ENCODE measurements at places on chromosomes 5 and 9.

DNA sequence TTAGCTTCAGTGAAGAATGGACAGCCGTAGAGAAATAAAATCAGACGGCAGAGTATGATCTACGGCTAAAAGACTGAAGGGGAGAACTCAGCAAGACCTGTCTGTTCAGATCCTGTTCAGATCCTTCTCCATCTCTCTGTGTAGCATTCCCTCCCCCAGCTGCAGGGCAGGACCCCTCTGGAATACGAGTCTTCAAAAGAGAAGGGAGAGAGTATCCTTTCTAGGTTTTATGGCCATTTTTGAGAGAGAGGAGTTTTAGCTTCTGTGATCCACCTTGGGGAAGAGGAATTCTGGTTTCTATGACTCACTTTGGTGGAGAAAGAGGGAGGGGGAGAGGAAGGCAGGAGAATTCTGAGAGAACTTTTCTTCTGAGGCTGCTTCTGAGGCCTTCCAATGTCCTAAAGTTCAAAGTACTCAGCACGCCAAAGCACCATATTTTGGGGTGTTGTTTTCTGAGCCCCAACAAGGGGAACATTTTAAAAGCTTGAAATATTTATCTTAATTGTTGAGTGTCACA, 194.4 kb upstream of the TLE4 start:
- no peak for DNase-seq

DNA sequence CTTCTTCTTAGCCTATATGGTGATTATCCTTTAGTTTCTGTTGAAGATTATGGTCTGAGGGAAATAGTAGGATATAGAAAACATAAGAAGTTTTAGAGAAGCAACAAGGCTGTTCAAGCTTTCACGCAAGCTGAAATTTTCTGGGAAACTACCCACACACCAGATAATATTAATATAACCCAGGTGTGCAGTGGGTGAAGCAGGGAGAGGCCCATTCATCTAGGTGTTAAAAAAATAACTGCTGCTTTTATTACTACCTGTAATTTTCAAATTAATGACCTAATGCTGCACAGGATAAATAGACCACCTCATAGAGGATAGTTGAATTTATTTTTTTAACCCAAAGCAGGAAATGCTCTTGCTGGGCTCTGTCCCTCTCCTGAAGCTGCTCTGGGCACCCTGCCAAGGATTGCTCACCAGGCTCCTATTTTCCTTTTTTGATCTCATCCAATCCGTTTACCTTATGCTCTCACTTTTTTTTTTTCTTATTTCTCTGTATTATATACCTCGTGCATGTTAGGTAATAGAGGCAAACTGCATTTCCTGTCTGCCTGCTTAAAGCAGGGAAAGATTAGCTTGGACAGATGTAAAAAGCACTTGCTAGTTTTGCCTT, 124.3 kb upstream of the SLC12A2 start:
- peak; percentile 76 for DNase-seq

DNA sequence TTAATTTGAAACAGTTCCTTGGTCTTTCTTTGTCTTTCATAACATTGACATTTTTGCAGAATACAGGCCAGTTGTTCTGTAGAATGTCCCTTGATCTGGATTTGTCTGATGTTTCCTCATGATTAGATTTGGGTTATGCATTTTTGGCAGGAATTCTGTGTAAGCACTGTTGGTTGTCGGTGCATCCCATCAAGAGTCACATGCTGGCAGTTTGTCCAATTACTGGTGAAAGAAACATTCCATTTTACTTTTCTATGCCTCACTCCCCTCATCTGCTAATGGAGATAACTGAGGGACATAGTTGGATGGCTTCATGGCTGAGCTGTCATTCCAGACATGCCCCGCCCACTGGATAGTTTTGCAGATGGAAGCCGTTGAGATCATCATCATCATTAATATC, 7.6 kb upstream of the ZNF618 start:
- DNase-seq = no peak

GRCh38 chr9:97560851-97561250, 59.4 kb downstream of the TMOD1 start:
- no peak for DNase-seq

DNA sequence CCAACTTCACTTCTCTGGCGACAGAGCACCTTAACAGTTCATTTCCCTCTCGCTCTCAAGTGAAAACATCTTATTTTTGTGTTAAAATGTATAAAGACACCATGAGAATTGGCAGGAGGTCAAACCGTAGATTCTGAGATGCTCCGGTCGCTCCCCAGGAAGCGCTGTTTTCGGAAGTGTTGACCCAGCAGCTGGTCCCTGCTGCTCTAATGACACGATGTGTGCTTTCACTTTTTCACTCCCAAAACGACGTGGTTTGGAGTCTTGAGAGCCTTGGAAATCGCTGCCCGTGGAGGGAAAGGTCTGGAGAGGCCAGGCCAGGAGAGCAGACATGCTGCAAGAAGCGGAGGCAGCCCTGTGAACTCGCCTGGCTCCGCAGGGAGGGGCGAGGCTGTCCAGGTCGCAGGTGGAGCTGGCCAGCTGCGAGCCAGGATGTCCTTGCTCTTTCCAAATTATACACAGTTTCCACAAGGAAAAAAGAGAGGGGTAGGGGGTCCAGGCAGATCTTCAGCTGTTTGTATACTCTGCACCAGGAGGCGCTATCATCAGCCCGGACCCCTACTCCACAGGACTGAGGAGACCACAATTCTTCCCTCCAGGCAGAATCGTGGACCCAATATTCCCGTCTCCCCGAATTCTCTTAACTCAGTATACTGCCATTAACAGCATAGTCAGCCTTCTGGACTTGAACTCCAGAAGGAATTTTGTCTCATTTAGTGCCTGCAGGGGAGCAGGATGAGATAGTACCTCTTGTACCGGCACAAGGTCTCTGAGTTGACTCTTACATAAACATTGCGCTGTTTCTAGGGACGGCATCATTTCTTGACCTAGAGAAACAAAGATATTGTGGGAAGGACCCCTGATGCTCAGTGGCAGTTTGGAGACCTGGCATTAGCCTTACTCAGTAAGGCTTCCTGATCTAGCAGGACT, 248.6 kb upstream of the ANKRD55 start:
- DNase-seq = no peak

GRCh38 chr9:135321580-135321979, 158.0 kb upstream of the PPP1R26 start:
- no peak for DNase-seq

DNA sequence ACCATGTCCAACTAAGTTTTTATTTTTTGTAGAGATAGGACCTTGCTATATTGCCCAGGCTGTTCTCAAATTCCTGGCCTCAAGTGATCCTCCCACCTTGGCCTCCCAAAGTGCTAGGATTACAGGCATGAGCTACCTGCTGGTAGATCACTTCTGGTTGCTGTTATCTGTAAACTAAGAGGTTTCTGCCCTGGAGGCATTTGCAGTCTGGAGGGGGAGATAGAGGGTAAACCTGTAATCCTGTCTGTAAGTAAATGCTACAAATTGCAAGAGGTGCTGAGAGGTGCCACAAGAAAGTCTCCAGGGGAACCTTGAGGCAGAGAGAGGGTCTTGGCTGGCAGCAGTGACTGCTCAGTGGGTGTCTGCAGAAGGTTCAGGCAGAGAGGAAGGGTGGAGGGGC, 29.0 kb upstream of the GGTA1 start:
- no peak for DNase-seq

Data from NCI-H774 (cell line).